ENCODE measurements at places on chromosomes 3 and 15.

DNA sequence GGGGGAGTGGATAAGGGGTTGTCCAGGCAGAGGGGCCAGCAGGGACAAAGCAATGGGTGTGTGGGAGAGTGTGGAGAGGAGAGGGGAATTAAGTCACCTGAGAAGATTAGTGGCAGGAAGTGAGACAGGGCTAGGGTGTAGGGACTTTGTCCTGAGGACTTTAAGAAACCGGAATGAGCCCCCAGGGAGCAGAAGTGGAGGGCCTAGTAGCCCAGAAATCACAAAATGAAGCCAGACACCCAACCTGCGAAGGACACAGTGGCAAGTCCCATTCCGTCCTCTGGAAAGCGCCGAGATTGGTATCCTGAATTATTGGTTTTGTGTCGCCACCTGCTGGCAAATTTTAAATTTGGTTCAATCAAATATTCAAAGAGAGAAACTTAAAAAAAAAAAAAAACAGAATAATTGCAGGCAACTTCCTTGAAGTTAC is 78.0 kb upstream of the SLC25A36 start:
- DNase-seq: peak; percentile 86

- no peak for DNase-seq
These were observed 12.3 kb downstream of the ABTB1 start for GRCh38 chr3:127684871-127685707.

DNA sequence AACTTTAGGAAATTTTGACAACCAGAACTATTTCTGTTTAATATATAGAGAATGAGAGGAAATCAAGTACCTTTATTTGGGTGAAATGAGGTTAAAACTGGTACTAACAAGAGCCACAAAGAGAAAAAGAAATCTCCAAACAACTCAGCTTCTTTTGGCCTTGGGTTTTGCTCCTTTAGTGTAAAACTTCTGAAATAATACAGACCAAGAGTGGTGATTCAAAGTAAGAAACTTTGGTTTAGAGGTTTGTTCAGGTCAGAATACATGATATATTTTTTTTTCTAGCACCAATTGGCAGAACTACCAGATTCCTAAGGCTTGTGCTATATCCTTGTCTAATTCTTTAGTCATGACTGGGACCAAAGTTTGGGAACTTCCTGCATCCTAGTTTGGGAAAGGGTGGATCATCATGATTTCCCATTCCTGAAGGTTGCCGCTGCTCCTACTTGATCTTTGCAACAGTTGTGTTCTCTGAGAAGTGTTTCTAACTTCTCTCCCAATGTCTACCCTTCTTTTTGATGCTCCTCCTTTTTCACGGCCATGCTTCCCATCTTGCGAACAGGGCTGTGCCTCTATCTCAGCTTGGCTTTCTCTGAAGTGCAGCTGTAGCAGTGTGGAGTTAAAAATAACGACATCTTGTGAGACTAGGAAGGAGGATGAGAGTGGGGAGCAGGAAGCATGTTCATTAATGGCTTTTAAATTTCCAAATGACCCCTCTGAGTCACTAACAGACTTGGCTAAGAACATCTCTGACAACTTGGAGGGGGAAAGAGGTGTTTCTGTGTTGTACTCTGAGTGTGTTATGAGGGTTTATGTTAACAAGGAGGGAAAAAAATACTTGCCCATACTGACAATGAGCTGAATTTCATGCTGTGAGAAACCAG is 87.7 kb downstream of the KCNAB1 start:
- DNase-seq: no peak

- no peak for DNase-seq
These were observed 24.4 kb downstream of the DCBLD2 start for GRCh38 chr3:98877132-98877531.

GRCh38 chr3:125573216-125573615 is 22.1 kb downstream of the OSBPL11 start:
- no peak for DNase-seq

- DNase-seq: no peak
These were observed 602.8 kb downstream of the FOXP1 start for GRCh38 chr3:70980646-70981170.

DNA sequence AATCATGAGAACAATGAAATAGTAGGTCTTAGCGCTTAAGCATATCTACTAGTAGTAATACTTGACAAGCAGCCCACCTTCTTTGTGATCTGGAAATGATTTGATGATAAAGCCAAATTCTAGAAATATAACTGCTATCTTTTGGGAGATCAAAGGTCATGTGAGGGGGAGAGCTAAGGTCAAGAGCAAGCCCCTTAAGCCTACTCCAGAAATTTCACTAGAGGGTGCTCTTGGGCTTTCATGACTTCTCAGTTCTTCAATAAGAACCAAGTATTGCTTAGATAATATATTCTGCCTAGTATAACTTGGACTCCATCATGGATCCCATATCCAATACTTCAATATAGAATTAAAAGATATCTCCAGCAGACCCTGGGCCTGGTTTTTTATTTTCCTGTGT is 319.6 kb downstream of the ZBTB20 start:
- no peak for DNase-seq
